Activated naive CD8-positive, alpha-beta T cell treated with anti-CD3 and anti-CD28 coated beads for 36 hours (primary cell): ENCODE measurements at places on chromosomes 1 and 21. TPM values are rescaled to one million over a fixed set of nuclear protein-coding genes. Genes with fewer than 3 reads are reported as not detected.

Gene SLFNL1
- total RNA-seq: 0.08 TPM

Gene INSRR
- total RNA-seq: 0.12 TPM

Gene TBX15
- not detected for total RNA-seq

Gene FAF1
- 88.5 TPM for total RNA-seq

DNA sequence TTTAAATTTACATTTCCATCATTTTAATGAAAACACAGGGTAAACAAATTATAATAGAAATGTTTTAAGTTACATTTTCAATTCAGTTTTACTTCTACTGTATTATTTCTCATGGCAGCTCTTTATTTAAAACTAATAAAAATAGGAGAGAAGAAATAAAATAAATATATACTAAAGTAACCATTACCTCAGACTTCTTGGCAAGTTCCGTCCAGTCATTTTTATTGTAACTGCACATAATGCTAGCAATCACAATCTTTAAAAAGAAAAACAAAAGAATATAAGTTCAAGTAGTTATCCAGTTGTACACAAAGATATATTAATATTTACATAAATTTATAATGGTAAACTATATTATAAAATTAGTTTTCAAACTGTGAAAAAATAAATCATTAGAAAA lies 538.6 kb downstream of the DPYD start:
- peaks cover 5% of the 10 kb centered on the region for H3K4me1 ChIP-seq
- no peak overlapping the region for H3K4me3 ChIP-seq
- DNase-seq: no peak

DNA sequence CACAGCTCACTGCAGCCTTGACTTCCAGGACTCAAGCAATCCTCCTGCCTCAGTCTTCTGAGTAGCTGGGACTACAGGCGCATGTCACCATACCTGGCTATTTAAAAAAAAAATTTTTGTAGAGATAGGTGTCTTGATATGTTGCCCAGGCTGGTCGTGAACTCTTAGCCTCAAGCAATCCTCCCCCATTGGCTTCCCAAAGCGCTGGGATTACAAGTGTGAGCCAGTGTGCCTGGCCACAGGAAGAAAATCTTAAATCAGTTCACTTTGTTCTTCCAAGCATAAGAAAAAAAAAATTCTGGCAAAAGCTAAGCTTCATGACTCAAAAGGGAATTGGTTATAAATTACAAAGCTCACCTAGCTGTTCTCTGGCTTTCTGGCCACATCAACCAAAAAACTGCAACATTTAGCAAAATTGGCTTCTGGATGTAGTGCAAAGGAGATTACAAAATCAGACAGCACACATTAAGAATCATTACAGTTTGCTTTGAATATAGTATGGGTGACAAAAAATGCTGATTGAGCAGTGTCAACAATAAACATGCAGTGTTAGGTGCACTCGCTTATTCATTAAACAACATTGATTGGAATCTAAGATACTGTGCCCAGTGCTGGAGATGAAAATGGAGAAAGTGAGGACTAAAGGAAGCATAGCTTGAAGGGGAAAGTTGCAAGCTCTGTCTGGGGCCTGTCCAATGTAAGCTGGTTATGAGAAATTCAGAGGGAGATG lies 76.7 kb downstream of the KCTD3 start:
- no peak overlapping the region for H3K27ac ChIP-seq
- no peaks in the 10 kb centered on the region for H3K27me3 ChIP-seq
- H3K4me1 ChIP-seq: no peaks in the 10 kb centered on the region
- no peak overlapping the region for H3K4me3 ChIP-seq
- no peaks in the 10 kb centered on the region for H3K36me3 ChIP-seq

DNA sequence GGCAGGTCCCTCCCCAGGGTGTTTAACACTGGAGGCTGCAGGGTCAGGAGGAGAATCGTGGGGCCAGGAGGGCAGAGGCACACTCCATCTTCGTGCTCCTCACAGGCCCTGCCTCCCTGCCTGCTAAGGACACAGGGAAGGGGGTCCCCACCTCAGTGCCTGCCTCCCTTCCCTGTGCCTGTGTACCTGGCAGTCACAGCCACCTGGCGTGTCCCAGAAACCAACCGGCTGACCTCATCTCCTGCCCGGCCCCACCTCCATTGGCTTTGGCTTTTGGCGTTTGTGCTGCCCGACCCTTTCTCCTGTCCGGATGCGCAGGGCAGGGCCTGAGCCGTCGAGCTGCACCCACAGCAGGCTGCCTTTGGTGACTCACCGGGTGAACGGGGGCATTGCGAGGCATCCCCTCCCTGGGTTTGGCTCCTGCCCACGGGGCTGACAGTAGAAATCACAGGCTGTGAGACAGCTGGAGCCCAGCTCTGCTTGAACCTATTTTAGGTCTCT lies 623 bp upstream of the BGLAP start:
- no peak overlapping the region for H3K27ac ChIP-seq
- peaks cover 23% of the 10 kb centered on the region for H3K4me1 ChIP-seq
- no peaks in the 10 kb centered on the region for H3K27me3 ChIP-seq
- H3K36me3 ChIP-seq: peaks cover 17% of the 10 kb centered on the region
- DNase-seq: no peak

- no peak for DNase-seq
- no peak overlapping the region for H3K4me3 ChIP-seq
- H3K36me3 ChIP-seq: peaks cover 24% of the 10 kb centered on the region
- H3K27ac ChIP-seq: no peak overlapping the region
- no peaks in the 10 kb centered on the region for H3K27me3 ChIP-seq
Measured at GRCh38 chr1:156475568-156476500, 24.7 kb downstream of the MEF2D start.

DNA sequence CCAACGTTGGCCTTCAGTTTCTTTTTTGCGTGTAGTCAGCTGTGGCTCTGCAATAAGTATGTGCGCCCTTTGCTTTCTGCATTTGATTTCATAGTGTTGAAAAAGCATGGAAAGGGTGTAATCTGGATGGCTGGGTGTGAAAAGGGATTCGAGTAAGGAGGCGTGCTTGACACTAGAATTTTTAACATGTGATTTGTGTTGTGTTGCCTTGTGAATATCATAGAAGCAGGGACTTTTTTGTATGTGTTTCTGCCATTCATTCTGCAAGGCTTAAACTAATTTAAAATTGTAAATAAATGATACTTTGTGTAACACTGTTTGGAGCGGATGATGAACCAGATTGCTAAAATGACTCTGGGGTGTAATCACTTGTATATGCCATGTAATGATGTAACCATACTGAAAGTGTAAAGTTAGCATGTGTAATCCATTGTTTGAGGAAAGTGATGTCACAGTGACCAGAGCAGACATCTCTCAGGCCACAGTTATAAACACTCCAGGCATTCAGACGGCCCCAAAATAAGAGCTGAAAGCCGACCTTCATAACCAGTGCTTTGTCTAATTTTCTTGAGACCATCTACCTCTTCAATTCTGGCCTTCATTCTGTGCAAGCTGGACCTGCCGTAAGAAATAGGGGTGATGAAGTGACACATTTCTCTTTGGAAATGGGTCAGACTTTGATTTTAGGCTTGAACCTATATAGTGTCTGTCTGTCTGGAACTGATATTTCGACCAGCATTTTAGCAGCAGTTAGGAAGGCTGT lies 618 bp downstream of the SH3BGR start:
- H3K4me3 ChIP-seq: no peak overlapping the region
- H3K27ac ChIP-seq: no peak overlapping the region
- H3K4me1 ChIP-seq: no peaks in the 10 kb centered on the region
- H3K36me3 ChIP-seq: peaks cover 2% of the 10 kb centered on the region
- DNase-seq: no peak

DNA sequence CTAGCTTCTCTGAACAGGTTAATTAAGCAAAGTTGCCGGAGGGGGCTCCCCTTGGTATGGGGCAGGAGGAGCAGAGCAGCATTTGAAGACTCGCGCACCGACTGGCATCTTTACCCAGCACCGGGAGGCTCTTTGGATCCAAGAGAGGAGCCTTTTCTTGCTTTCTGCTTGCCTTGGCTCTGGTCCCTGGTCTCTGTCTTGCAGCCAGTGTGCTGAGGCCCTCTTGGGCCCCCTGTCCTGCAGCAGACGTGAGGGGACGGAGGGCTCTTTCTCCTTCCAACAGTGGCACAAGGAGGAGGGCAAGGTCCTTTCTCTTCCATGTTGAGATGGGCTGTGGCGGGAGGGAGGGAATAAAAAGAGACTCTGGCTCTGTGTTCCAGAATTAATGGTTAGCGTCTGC lies 45.6 kb downstream of the ZBTB18 start:
- H3K4me1 ChIP-seq: peaks cover 29% of the 10 kb centered on the region
- no peak overlapping the region for H3K4me3 ChIP-seq
- no peak for DNase-seq
- H3K27ac ChIP-seq: no peak overlapping the region
- peaks cover 5% of the 10 kb centered on the region for H3K36me3 ChIP-seq

- no peaks in the 10 kb centered on the region for H3K27me3 ChIP-seq
- peaks cover 12% of the 10 kb centered on the region for H3K36me3 ChIP-seq
- H3K27ac ChIP-seq: peak overlapping the region; percentile 87
- no peak for DNase-seq
- no peak overlapping the region for H3K4me3 ChIP-seq
Measured at GRCh38 chr1:206468571-206468970, 1.7 kb upstream of the IKBKE start.

- H3K4me3 ChIP-seq: no peak overlapping the region
- peaks cover 11% of the 10 kb centered on the region for H3K4me1 ChIP-seq
Measured at GRCh38 chr21:34537838-34538237, 25.8 kb upstream of the KCNE1 start.

DNA sequence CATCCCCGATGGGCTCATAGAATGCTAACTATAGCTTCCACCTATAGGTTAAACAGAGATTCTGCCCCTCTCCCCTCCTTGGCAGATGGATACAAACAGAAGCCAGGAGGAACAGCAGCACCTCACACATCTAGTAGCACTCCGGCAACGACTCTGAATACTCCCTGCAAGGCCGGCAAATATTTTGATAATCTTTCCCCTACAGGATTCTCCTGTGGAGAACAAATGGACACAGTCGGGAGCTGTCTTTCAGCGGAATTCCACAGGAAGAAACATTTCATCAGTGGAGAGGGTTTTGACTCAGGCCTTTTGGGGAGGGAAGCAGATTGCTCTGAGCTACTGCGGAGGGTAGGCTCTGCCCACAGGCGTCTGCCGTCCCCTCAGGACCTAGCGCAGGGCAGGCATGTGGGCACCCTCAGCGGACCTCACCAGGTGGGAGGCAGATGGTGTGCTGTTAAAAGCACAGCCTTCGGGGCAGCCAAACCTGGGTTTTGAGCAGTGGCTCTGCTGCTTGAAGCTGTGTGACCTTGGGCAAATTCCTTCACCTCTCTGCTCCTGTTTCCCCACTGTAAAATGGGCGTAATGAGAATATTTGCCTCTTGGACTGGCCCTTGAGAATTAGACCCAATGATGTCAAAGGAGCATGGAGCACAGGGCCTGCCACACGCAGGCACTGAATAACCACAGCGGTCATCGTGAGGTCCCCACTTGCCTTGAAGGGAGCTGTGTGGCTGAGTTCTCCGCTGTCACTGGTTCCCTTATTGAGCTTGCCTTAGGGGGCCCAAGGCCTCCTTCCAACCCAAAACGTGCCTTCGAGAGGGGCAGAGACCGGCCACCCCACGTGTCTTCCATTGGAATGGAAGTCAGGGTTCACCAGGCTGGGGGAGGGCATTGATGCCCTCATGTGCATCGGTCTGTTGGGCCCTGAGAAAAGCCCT lies 19.2 kb upstream of the BCAR3 start:
- H3K27ac ChIP-seq: no peak overlapping the region
- H3K27me3 ChIP-seq: no peaks in the 10 kb centered on the region
- H3K4me1 ChIP-seq: no peaks in the 10 kb centered on the region
- DNase-seq: no peak
- no peaks in the 10 kb centered on the region for H3K36me3 ChIP-seq

- H3K36me3 ChIP-seq: no peaks in the 10 kb centered on the region
- no peak overlapping the region for H3K4me3 ChIP-seq
- H3K27me3 ChIP-seq: peaks cover 9% of the 10 kb centered on the region
- no peaks in the 10 kb centered on the region for H3K4me1 ChIP-seq
Measured at GRCh38 chr1:8303141-8303540, 14.8 kb upstream of the SLC45A1 start.

DNA sequence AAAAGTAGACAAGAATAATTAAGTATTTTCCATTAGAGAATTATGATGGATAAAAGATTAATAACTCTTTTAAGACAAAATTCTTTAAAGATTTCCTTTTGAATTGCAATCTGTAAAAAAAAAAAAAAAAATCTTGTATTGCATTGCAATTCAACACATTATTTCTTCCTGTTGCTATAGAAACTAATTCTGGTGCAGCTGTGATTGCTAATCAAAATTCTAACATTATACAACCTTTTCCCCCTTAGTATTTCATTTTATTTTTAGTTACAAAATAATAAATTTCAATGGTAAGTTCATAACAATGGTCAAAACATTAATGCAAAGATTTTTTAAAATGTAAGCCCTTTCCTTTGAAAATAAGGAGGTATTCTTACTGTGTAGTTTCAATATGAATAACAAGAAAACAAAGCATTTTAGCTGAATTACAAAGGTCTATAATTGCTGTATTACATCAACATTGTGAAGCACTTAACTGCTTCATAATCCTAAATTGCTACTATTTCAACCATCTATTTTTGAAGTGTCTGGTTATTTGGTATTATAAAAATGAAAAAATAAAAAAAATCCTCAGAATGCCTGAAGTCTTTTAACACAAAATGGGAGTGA lies 135.0 kb downstream of the SYT14 start:
- no peak for DNase-seq
- no peak overlapping the region for H3K27ac ChIP-seq
- no peak overlapping the region for H3K4me3 ChIP-seq

GRCh38 chr1:52825868-52826267 lies 16.7 kb upstream of the ZYG11A start:
- H3K4me1 ChIP-seq: no peaks in the 10 kb centered on the region
- no peak overlapping the region for H3K4me3 ChIP-seq
- no peaks in the 10 kb centered on the region for H3K27me3 ChIP-seq
- DNase-seq: no peak
- H3K27ac ChIP-seq: no peak overlapping the region

DNA sequence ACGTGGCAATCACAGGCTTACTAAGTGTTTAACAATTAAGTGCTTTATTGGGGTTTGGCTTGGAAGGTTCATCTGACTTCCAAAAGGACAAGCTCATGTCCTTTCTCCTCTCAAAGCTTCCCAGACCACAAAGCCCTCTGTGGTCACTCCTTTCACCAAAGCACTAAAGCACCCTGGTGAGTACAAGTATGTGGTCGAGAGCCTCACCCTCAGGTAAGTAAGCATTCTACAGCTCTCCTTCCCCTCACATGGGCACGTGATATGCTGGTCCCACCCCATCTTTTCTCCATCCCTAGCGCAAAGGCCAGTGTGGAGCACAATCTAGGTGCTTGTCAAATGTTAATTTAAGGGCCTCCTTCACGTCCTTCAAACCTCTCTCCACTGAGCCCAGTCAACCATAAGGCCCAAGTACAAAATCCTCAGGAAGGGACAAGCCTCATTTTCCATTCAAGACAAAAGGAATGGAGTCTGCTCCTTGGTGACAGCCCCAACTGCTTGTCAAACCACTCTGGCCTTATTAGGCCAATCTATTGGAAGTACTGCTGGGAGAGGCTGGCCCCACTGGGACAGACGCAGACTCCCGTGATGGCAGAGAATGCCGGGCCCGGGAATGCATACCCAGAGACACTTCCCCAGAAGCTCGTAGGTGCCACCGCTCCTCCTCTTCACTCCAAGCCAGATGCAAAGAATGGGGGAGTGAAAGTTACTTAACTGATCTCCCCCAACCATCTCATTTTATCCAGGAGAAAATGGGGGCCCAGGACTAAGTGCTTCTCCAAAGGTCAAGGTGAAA lies 7.8 kb downstream of the STMN1 start:
- no peaks in the 10 kb centered on the region for H3K27me3 ChIP-seq
- peaks cover 27% of the 10 kb centered on the region for H3K4me1 ChIP-seq
- H3K36me3 ChIP-seq: peaks cover 35% of the 10 kb centered on the region
